ENCODE measurements at places on chromosomes 6 and 20.

- no peak for DNase-seq
Measured at GRCh38 chr6:33373960-33374910, 17.4 kb upstream of the KIFC1 start.

DNA sequence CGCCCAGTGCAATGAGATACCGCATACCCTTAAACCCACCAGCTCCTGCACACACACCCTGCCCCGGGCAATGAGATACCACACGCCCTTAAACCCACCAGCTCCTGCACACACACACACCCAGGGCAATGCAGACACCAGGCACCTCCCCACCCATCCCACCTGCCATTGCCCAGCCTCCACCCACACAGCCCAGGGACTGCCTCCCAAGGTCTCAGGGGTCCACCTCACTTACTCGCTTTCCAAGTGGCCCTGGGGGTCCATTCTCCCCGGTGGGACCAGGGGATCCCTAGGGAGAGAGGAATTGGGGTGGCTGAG is 24.0 kb downstream of the COL11A2 start:
- DNase-seq = no peak

DNA sequence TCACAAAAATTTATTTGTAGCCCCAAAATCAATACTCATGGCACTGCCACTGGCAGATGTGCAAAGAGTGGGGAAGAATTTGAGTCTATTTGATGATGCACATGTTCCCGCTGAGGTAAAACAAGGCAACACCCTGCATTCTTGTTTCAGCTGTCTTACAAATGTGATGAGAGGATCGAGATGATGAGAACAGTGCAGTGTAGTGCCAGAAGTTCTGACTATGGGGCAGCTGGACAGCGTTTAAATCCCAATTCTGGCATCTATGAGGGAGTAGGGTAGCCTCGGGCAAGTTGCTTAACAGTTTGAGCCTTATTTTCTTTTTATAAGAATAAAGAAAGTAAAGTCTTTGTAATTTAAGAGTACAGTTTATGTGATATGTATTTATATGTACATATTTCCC is 296.7 kb upstream of the FKBP1C start:
- no peak for DNase-seq

DNA sequence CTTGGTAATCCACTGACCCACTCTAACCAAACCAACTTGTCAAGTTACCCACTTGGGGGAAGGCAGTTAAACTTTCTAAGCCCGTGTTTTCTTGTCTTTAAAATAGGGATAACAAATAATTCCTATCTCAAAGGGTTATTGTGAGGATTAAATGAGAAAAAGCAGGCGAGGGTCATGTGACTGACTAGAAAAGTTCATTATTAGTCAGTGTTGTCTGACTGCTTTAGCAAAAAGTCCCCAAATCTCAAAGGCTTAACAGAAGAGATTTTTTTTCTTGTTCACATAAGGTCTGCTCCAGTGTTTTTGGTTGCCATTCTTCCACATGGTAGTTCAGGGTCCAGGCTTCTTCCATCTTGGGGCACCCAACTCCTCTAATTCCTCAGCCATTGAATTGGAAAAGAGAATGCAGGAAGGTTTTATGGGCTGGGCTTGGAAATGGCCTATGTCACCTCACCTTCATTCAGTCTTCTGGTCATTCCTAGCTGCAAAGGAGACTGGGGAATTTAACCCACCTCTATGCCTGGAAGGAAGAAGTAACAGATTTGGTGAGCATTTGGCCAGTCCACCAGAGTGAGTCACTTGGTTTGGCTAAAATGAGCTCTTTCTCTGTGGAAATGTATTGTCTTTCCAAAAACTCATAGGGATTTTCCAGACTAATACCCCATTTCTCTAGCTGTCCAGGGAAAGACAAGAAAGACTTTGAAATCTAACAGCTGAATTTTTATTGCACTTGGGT is 77.0 kb downstream of the CAP2 start:
- DNase-seq = no peak

DNA sequence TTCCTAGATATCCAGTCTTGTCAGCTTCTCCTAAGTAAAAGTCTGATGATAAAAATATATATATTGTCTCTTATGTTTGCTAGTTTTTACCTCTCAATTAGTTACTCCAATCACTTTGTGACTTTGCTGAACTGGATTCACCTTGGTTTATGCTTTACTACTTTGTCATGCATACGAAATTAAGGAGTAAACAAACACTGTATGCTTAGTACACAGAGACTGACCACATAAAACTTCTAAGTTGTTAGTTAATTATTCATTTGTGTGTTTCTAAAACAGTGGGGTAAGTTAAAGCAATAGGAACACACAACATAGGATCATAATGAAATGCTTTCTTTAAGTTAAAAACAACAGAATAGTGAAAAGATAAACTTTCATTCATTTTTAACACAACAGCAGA is 877.3 kb upstream of the MAP3K7 start:
- DNase-seq = no peak

DNA sequence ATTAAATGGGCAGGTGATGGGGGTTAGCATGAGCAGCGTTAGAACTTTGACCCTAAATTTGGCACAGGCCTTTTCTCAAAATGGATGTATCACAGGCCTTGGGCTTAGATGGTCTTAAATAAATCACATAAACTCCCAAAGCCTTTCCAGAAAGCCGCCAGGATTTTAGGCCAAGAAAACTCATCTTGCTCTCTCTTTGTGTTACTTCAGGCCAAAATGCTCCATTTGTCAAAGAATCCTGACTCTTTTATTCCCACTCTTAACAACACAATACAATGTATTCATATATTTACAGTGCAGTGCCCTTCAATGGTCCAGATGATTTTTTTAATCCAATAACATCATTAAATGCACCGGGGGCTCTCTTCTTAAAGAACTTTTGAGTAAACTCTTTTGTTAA is 5.9 kb upstream of the TCP11 start:
- no peak for DNase-seq

DNA sequence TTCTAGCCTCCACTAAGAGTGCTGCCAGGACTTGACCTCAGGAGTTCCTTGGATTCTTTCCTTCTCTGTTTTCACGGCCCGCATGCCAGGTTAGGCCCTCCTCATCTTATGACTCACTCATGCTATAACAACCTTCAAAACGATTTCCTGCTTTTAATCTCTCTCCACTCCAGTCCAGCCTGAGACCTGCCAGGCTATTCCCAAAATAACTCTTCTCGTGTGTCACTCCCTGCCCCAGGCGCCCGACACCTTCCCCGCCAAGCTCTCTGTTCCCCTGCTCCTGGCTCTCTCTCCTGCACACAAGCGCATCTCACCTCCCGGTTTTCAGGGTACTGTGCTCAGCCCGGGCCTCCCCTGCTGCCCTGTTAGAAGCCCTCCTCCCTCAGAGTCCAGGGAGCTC is 64.1 kb upstream of the RPS6KA2 start:
- no peak for DNase-seq

- peak; percentile 19 for DNase-seq
Measured at GRCh38 chr6:149750136-149750609, 632 bp downstream of the PCMT1 start.

- DNase-seq = no peak
Measured at GRCh38 chr6:168871642-168872315, 381.9 kb downstream of the THBS2 start.

DNA sequence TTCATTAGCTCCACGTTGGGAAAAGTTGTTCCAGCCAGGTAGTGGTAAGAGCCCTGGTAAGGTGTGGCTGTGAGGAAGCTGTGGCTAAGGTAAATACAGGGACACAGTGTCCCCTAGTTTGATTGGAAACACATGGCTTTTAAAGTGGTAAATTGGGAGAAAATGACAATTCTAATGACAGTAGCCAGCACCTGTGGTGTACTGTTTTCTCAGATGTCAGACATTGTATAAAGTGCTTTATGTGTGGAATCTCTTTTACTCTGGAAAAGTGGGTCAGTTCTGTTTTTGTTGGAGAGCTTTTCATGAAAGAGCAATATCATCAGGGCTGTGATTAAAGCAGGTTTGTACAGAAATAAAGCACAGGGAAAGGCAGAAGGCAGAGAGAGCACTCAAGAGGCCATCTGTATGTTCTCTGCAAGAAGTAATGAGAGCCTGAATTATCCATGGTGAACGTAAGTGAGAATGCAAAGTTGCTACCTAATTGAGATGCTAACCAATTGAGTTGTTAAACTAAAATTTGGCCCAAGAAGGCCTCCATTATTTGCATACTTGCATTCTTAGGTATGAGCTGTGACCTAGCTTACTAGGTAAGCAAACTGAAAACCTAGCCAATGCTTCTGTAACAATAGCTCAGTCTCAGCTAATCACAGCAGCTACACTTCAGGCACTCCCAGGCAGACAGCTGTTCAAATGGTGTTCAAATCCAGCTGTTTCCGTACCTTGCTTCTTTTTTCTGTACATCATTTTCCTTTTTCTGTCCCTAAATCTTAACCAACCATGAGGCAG is 28.2 kb downstream of the MRAP2 start:
- no peak for DNase-seq

DNA sequence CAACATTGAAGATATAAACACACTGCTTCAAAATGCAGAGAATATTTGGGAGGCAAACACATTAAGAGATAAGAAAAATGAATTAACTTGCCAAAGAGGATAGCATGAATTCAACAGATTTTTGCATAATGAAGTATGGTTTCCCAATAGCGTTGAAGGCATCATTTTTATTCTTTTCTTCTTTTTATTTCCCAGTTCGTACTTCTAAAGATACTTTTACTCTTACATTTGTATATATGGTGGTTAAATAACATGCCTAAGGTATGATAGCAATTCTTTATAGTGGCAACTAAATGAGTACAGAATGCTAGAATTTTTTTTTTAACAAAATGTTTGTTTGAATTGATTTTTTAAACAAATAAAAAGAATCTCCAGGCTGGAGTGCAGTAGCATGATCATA is 473.4 kb upstream of the MARCKS start:
- no peak for DNase-seq

DNA sequence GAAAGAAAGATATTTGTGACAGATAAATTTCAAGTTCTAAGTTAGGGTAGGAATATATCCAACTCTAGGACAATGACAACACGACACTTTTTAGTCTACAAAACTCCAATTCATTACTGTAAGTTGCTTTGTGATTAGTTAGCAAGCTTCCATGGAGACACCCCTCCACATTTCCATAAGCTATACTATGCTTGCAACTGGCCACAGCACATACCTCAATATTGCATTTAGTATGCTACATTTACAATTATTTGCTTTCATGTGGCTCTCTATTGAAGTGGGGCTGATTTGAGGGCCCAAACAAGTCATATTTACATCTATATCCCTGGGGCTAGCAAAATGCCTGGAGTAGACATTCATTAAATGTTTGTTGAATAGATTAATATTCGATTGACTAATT is 129.3 kb downstream of the HACE1 start:
- no peak for DNase-seq

- no peak for DNase-seq
Measured at GRCh38 chr20:37108676-37109075, 12.9 kb upstream of the RBL1 start.

- no peak for DNase-seq
Measured at GRCh38 chr20:19820555-19821211, 62.6 kb downstream of the RIN2 start.

- DNase-seq = no peak
Measured at GRCh38 chr6:81808851-81809570, 56.5 kb upstream of the TENT5A start.

DNA sequence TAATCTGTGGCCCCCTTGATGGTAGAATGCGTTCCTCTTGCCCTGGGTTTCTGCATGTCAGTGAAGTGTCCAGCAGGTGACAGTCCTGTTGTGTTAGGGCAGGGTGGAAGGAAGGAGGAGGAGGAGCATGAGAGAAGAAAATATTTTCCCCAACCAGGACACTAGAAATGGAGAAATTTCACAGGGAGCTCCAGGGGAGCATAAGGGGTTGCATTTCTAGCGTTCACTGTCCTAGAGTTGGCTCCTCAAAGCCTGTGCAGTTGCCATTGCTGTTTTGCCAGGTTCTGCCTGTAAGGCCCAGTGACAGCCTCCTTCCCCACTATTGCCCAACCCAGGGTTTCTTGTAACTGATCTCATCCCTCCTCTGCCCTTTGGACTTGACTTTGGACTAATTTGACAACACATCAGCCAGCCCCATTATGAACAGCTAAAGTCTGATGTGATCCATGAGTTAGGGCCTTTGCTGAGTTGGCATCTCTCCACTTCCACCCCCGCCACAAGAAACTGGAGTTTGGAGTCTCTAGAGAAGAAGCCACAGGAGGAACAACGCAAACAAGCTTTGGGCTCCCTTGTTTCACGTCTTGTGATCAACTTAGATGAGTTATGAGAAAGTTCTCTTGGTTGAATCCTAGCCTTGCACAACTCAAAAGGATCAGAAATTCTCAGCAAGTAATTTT is 14.0 kb upstream of the FAM50B start:
- DNase-seq = no peak

GRCh38 chr6:15404685-15404980 is 158.8 kb downstream of the JARID2 start:
- DNase-seq = no peak

DNA sequence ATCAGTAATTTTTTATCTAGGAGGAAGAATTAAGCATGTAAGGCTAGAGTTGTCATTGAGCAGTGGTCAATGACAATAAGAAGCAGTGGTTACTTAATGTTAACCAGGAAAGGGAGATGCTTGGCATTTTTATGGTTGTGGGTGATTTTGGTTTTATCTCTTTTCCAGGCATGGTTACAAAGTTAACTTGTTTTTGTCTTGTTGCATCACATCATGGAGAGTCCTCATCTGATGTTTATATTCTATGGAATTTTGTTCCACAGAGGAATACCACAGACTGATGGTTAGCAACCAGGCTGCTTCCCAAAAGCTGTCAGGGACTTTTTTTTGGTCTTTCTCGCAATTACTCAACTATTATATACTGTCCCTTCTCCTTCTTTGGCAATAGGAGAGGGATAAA is 32.7 kb downstream of the OPRM1 start:
- DNase-seq = no peak

Measured in T follicular helper cell (primary cell).